ENCODE measurements at places on chromosomes 13 and 19.

- no peak for DNase-seq
Observed at GRCh38 chr13:44140146-44140545, 233.5 kb upstream of the SERP2 start.

DNA sequence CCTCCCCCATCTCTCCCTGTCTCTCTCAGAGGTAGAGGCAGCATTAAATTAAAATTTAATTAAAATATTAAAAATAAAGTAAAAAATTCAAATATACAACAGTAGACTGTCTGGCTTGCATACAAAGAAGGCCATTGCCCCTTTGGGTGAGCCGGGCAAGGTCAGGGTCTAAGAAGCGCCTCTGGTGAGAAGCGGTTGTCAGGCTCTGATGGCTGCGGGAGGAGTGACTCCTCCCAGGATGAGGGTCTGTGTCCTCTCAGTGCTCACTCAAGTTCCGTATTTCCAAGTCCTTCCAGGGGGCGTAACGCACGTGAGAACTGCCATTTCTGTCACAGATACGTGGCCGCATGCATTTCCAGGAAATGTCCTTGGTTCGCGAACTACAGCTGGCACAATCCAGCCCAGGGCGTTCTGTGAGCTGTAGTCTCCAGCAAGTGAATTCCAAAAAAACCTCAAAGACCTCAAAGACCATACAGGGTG is 737 bp upstream of the ZNF181 start:
- DNase-seq, result no peak

GRCh38 chr13:35470671-35471661 is 5.5 kb downstream of the MAB21L1 start:
- no peak for DNase-seq

DNA sequence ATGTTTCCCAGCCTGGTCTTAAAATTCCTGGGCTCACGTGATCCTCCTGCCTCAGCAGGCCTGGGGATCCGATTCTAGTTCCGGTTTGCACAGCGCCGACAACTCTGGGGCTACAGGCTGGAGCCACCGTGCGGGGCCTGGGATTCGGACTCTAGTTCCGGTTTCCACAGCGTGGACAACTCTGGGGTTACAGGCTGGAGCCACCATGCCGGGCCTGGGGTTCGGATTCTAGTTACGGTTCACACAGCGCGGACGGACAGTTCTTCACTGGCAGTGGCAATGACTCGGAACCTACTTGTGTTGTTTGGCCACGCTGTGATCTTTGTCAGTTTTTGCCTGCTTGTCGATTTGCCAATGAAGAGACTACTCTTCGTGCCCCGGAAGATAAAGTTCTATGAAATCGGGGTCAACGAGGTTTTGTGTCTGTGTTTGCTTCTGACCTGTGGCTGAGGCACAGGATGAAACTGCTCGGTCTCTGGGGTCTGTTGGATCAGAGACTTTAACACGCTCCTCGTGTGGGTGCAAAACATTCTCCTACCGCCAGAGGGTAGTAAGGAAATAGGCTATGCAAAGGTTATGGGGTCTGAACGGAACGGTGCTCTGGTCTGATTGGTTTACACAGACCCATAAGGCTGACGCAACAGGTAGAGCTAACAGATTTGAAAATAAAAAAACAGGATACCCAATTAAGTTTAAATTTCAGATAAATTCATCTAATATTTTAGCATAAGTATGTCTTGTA is 12.1 kb upstream of the ZSCAN1 start:
- DNase-seq, result no peak

DNA sequence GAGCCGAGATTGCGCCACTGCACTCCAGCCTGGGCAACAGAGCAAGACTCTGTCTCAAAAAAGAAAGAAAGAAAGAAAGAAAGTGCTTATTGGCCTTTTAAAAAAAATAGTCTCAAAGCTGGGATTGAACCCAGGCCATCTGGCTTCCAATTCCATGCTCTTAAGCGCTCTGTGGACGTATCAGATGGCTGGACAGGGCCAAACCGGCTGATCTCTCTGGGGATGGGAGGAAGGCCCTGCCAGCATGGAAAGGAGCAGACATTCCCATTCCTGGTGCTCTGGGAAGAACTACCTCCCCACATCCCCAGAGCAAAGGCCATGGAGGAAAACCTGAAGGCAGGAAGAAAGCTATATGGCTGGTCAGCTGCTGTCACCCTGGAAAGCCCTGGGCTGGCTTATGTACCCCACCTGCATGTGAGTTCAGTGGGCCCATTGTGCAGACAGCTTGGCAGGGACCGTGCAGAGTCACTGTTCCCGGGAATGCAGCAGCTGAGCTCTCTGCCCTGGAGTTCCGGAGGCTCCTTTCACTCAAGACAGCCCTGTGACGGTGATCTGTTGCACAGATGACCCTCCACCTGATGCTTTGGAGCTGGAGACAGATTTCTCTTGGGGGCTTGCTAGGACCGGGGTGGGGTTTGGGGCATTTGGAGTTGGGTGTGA is 84.3 kb downstream of the SIPA1L3 start:
- DNase-seq, result no peak

GRCh38 chr19:51549533-51550324 is 18.3 kb upstream of the SIGLEC6 start:
- DNase-seq, result no peak
